ENCODE measurements at places on chromosomes 11 and 22.

GRCh38 chr11:127288926-127289325, 288.4 kb upstream of the KIRREL3 start:
- DNase-seq: no peak

GRCh38 chr11:119759324-119759723, 30.3 kb upstream of the NECTIN1 start:
- peak; percentile 72 for DNase-seq

- peak; percentile 29 for DNase-seq
Observed at GRCh38 chr22:24432059-24432853, 4.9 kb downstream of the ADORA2A start.

DNA sequence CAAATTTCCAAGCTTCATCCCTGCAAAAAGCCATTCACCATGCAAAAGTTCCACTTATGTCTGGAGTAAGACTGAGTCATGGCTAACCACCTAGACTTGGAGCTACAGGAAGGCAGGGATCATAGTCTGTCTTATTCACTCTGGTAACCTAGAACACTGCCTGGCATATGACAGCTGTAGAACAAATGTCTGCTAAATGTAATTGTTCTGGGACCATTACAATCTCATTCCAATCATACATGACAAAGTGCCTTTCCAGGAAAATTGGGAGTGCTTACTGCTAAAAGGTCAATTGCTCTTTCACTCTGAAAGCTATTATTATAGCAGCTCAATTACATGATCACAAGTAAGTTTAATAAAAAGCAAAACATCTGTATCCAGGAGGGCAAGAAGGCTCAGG, 99.1 kb upstream of the CHRM4 start:
- DNase-seq: peak; percentile 61

GRCh38 chr22:24961217-24961844, 8.8 kb downstream of the KIAA1671 start:
- no peak for DNase-seq

- no peak for DNase-seq
Observed at GRCh38 chr22:22858559-22858937, 29.1 kb upstream of the IGLL5 start.

DNA sequence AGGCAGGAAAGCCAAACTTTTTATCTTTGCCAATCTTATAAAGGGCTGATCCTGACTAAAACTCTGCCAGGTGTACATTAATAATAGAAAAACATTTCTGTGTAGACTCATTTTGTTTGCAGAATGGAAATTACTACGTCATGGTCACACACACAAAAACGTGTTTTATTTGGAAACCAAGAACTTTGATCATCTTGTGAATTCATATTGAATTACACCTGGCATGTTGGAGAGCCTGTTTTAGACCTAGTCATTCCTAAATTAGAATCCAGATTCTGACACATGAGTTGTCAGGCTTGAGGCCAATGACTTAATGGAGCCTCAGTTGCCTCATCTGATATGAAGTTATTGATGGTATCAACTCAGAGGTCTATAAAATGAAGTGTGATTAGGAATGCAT, 235.6 kb upstream of the TENM4 start:
- no peak for DNase-seq

DNA sequence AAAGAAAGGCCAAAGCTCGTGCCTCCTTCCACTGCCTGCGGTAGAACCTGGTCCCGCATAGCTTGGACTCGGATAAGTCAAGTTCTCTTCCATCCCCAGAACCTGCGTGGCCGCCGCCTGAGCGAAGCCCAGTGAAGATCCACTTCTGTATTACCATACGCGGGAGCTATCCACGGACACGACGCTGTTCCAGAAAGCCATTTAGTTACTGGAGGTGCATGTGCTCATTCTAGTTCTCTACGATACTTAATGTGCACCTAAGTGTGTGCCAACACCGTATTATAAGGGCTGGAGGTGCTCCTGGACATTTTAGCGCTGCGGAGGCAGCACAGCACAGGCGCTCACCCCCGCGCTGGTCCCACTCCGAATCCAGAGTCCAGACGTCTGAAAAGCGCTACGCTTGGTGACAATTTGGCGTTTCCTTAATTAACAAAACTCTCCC, 1.4 kb downstream of the WT1 start:
- no peak for DNase-seq

DNA sequence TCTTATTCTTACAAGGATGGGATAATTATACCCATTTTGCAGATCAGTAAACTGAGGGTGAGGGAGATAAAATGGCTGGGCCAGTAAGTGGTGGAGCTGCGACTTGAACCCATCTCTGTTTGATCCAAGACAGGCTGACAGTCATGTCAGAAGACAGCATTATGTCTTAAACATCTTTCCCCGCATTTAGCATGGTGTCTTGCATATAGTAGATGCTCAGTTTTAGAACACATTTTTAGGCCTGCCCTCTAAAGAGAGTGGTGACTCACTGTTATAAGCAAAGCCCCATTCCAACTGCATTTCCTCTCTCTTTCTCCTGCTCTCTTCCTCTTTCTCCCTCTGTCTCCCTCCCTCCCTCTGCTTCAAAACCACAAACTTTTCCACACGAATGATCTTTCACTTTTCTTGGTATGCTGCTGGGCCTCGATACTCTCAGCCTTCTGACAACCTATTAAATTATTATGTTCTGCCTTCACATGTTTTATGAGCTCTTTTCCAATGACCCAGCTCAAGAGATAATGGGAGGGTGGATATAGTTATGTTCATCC, 25.2 kb downstream of the CWC15 start:
- DNase-seq: peak; percentile 74

DNA sequence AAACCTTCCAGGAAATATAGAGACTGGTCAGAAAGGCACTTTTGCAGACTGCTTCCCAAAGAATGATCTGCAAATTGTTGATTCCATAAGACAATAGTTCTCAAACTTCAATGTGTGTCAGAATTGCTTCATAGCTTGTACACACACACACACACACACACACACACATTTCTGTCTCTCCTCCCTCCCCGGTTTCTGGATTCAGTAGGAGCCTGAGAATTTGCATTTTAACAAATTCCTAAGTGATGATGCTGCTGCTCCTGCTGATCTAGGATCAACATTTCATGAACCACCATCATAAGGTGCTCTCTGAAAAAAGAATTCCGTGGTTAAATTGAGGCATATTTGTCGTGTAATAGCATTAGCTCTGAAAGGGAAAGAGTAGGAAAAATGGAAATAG, 35.3 kb upstream of the FZD4 start:
- DNase-seq: peak; percentile 75

DNA sequence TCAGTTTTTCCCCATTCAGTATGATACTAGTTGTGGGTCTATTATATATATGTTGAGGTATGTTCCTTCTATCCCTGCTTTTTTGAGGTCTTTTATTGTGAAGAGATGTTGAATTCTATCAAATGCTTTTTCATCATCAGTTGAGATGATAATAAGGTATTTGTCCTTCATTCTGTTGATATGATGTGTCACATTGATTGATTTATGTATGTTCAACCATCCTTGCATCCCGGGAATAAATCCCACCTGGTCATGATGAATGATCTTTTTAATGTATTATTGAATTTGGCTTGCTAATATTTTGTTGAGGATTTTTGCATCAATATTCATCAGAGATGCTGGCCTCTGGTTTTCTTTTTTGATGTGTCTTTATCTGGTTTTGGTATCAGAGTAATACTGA, 26.0 kb downstream of the ENDOD1 start:
- no peak for DNase-seq

- DNase-seq: peak; percentile 28
Observed at GRCh38 chr22:39518144-39518786, 2.1 kb upstream of the ATF4 start.

DNA sequence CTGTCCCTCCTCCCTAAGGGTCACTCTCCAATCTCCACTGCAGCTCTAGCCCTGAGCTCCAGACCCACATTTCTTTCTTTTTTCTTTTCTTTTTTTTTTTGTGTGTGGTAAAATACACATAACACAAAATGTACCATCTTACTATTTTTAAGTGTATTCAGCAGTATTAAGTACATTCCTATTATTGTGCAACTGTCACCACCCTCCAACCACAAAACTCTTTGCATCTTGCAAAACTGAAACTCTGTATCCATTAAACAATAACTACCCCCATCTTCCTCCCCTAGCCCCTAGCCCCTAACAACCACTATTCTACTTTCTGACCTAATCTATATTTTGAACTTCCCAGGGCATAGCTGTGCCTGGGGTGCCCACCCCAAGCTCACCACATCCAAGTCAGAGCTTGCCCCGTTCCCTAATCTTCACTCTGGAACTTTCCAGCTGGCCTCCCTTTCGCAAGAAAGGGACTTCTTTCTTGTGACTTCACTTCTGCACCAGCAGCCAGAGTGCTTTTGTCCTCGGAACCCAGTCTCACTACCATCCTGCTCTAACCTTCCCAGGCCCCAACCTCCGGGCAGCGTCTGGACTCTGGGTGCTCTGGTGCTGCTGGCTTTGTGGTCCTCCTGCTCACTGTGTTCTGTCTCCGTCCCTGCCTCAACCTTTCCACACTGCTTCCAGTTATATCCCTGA, 30.7 kb downstream of the PARVG start:
- DNase-seq: no peak

DNA sequence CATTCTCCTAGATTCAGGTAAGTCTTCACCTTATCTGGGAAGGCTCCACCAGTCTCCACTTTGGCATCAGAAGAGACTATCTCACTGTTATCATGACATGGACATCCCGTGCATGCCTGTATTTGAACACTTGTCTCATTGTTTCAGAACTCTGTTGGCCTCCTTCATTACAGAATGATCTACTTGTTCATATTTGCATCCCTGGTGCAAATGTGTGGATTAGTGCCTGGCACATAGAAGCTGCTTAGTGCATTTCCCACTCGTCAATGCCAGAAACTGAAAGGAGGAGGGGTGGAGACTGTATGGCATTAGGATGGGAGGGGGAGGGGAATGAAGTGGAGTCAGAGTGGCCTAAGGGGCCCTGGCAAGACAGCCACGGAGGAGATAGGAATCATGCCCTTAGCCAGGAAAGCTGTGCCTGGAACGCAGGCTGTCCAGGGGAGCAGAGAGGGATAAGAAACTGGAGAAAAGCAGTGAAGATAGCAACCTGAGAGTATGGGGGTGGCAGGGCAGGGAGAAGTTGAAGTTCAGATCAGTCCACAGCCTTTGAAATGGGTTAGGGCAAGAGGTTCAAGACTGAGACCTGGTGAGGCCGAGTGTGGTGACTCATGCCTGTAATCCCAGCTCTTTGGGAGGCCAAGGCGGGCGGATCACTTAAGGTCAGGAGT, 53.8 kb upstream of the CAPRIN1 start:
- peak; percentile 12 for DNase-seq

DNA sequence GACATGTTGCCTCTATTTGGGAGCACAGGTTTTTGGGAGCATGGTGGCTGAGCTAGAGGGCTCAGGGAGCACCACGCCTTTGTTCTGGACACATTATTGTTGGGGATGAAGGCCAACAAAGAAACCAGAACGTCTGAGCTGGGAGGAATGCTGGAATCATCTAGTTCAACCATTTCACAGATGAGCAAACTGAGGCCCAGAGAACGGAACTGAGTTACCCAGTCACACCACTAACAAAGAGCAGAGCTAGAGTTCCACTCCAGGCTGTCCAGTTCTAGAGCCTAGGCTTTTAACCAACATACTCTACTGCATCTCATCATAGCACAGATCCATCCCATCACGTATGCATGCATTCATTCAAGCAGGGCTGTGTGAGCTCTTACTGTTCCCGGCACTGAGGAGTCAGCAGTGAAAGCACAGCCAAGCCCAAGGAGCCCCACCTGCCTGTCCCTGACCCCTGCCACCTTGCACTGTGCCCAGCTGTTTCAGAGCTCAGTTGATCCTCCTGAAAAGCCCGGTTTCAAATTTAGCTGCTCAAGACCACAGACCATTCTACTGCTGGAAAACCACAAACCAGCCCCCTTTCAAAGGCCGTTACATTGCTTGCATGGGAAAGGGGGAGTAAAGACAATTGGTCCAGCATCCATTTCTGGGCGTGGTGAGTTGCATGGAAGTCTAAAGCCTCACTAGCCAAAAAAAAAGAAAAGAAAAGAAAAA, 16.9 kb upstream of the TCF20 start:
- no peak for DNase-seq

DNA sequence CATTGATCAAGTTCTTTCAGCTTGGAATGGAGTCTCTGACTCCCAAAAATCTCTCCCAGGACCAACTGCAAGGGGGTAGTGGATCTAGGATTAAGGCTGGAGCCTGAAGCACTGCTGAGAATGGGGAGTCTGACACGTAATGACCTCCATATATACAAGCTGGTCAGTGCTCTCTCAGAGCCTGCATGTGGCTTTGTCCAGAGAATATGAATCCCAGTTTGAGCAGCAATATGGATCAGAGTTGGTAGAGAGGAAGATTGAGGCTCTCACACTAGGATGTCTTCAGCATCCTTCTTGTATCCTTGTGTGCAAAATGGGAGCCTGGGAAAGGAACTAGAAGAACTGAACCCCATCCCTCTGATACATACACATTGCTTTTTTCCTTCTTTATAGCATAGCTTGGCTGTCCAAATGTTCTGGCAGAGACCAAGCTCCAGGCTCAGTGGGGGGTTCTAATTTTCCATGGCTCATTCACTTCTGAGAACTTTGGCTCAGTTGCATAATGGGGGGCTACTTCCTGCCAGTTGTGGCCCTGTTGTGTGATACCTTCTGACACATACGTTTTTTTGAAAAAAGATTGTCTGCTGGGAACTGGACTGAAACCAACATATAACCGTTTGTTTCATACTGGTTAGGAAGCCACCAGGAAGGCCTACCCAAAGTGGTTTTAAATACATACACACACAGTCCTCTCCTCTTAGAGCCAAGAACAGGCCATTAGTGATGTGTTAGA, 138.2 kb downstream of the ETS1 start:
- DNase-seq: peak; percentile 41

- DNase-seq: no peak
Observed at GRCh38 chr11:45772986-45773785, 31.8 kb upstream of the SLC35C1 start.

GRCh38 chr11:30586251-30587144, at the start of gene MPPED2:
Gene MPPED2 (minus strand): TSS chr11:30586353. CDS start chr11:30580373, 5,980 bp downstream.
- no peak for DNase-seq

DNA sequence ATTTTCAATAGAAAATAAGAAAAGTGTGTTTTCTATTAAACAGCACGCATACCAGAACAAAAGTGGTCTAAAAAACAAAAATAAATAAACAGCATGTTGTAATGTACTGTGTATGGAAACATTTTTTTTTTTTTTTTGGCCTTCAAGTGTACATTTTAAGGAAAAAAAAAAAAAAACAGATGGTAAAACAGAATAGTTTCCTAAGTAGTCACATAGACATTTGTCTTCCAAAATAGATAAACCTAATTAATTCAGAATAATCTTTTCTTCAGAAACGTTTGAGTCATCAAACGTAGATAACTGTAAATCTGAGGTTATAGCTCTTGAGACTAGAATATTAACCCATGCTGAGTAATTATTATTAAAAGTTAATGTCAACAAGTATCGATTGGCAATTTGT, 396 bp upstream of the CFAP300 start:
- peak; percentile 11 for DNase-seq

DNA sequence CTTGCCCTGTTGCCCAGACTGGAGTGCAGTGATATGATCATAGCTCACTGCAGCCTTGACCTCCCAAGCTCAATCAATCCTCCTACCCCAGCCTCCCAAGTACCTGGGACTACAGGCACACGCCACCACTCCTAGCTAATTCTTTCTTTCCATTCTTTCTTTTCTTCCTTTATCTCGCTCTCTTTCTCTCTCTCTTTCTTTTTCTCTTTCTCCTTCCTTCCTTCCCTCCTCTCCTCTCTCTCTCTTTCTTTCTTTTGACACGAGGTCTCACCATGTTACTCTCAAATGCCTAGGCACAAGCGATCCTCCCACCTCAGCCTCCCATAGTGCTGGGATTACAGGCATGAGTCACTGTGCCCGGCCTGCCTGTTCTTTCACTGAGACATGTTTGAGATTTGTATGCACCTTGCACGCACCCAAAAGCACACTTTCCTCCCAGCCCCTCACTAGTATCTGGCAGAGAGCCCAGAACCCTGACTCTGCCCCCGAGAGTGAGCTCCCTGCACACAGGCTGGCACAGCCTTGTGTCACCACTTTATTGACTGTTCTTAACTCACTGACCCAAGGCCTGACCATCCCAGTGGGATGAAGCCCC, 56.8 kb downstream of the CD6 start:
- DNase-seq: no peak

All from iris pigment epithelial cell (primary cell).